Stimulated activated memory B cell treated with anti-CD40 and anti-IgM and Interleukin-4, amounts not matched to agents 10 μg/mL and 1 μg/mL and 100 μg/mL, for 72 hours (primary cell): ENCODE measurements at places on chromosomes 12 and 14.

DNA sequence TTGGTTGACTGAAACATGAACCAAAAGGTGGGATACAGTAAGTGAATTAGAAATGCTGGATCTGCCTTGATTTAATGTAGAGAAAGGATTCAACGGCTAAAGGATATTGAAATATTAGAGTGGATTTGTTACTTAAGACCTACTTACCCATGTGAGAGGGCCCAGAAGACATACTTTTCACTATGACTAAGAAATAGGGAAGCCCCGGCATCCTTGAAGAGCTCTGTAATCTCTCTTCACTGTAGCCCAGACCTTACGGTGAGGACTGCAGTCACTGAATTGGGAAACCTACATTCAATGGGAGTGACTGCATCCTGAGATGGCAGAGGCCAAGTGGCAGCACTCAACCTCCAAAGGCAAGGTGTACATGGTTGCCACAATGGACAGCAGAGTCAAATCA, 52.5 kb downstream of the KANSL2 start:
- ATAC-seq, result no peak

- peak; percentile 36 for ATAC-seq
Measured at GRCh38 chr12:14577344-14577743, 9.7 kb upstream of the PLBD1 start.

GRCh38 chr12:46367351-46368029, 5.1 kb downstream of the SLC38A2 start:
- no peak for ATAC-seq

- no peak for ATAC-seq
Measured at GRCh38 chr12:107992029-107992428, 137.1 kb upstream of the WSCD2 start.

GRCh38 chr14:29161593-29161992, 395.0 kb downstream of the FOXG1 start:
- ATAC-seq, result no peak

DNA sequence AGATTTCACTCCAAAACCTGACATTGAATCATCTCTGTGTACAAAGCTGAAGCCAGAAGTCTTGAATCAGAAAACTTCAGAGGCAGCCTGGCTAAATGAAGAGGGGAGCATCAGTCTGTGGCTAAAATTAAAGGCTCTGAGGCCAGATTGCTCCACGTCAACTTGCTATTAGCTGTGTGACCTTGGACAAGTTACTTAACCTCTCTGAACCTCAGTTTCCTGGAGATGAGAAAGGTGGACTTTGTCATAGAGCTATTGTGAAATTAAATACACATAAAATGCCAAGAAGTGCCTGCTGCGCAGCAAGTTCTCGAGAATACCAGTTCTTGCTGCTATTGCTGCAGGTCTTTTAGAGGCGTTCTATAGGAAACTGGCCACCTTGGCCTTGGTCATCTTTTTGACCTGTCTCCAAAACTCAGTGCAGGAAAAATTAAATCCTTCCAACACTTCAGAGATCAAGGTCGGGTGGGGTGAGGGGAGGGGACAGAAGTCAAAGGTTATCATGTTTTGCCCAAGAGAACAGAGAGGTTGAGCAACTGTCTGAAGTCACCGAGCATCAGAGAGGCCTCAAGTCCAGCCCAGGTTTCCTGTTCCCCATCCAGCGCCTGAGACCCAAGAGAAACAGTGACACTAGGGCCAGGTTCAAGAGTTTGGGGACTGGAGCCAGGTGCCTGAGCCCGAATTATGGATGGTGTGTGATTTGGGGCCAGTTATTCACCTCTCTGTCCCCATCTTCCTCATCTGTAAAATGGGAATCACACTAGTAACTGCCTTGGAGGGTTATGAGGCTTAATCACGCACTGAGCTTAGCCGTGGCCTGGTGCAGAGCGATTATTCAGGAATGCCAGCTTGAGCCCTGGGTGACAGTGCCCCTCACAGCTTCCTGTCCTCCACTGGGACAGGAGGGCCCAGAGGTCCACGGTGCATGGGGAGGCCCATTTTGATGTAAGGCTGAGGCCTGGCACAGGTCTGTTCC, 1.1 kb downstream of the SERPINA1 start:
- no peak for ATAC-seq

GRCh38 chr12:1611803-1612572, 17.0 kb upstream of the WNT5B start:
- no peak for ATAC-seq

DNA sequence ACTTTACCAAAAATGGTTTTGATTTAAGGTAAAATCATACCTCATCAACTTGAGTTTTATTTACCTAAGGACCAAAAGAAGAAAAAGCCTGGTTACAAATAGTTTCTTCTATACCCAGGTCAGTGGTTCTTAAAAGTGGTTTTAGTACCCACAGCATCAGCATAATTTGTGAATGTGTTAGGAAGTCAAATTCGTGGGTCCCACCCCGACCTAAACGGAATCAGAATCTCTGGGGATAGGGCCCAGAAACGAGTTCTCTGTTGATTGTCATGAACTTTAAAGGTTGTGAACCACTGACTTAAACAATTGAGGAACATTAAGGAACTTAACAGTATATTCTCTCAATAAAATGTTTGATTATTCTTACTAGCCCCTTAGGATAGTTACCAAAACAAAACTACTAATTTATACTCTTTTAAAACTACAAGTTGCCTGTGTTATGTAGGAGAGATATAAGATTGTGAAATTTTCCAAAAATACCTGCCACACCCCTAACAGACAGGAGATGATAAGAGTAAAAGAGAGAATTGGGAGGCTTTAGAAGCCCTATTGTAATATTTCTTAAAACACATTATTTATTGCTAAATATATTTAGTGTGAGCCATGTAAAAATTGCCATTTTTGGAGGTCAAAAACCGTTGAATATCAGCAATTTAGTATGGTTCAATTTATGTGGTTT, 669 bp upstream of the SLC25A21 start:
- no peak for ATAC-seq

DNA sequence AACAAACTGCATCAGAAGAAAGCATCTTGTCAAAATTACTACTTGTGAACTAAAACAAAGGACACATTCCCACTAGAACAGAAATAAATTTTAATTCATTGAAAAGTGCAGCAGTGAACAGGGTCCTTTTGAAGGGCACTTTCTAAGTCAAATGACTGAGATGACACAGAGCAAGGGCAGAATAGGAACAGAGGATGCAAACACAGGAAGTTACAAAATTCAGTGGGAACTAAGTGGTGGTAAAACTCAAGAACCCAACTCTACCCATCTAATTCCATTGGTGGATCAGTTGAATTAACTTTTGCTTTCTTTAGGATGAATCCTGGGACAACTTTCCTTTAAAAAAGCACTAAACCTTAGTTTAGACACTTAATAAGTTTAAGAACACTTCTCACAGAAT, 45.8 kb downstream of the GNS start:
- ATAC-seq, result no peak

DNA sequence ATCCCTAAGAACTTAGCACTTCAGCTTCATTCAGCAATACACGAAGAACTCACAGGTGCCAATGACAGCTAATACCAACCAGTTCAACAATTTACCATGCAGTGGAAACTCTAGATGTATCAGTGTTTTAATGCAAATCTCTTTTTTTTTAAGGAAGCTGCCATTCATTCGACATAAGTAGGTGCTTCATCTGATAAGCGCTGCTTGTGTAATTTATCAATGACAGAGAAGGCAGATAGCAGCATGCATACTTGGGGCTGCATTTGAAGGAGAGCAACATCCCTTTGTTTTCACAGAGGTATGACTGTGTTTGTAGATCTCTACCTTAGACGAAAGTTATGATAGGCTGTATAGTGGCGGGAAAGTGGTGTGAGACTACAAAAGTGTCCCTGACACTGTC, 977.1 kb downstream of the AACS start:
- no peak for ATAC-seq

- ATAC-seq, result no peak
Measured at GRCh38 chr12:33450480-33450879, 10.9 kb upstream of the SYT10 start.

DNA sequence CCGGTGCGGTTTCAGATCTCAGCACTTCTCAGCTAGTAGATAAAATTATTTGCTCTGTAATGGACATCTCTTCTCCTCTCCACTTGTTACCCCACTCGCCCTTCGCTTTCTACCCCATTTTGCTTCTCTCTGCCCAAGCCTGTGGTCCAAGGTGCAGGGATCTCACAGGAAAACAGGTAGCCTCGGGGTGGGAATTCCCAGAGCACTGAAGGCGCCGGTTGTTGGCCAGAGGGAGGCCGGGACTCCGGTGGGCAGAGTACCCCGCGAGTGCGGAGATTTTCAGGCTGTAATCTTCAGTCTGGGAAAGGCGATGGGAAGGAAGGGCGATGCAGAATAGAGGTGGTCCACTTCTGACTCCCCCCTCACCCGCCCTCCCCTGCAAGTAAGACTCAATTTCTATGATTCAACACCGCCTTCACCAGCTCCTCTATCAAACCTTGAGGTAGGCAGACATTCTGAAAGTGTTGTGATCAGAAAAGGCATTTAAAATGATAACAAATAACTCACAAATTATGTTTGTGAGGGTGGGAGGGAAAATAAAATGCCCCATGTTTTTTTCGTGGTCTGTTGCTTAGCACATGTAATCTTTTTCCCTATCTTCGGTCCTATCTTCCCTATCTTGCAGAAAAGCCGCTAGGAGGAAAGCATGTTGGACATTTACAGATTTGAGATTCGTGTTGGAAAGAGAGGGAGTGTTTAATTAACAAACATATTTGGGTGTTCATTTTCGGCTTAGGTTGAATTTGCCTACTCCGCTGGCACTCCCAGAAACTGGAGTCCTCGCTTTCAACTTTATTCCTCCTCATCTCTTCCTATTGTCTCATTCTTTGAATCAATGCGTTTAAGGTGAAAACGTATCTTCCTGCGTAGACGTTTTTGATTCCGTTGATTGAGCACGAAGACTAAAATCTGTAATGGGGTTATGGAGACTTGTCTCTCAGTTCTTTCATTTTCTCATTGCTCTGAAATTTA, 8.5 kb downstream of the FOXG1 start:
- no peak for ATAC-seq

DNA sequence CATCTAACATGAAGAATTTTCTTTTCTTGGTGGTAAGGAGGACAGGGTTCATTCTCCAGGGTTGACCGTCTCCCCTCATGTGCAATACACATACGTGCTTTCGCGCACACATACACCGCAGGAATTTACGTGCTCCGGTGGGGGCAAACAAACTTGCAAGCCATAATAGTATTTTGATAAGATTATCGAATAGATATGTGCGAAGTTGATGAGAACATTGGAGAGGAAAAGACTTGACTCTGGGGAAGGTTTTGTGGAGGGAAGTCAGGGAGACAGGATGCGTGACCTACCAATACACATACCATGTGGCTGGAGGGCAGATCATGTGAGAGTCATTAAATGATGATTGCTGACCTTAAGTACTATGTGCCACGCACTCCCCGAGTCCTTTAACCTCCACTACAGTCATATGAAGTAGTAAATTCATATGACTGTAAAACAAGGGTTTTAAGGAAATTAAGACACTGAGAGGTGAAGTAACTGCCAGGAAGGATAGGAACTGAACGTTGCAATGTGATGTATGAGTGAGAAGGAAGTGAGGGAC, 921 bp downstream of the RAD51B start:
- ATAC-seq, result no peak

DNA sequence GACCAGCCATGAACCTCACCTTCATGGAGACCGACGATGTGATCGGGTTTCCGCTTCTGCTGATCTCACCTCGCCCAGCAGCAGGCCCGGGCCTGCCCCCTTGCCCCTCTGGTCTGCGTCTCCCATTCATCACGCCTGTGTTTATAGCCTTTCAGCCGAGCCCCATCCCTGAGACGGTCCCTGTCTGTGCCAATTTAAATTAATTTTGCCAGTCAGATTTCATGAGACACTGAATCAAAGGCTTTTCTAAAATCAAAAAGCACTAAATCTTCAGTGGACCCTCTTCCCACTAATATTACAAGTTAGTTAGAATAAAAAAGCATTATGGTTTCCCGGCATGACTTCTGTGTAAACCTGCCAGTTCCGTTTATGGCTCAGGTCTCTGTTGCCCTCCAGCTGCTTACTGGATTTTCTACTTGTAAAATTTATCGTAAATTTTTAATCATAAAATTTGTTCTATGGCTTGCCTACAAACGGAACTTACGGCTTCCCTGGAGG, 155.9 kb downstream of the ESRRB start:
- no peak for ATAC-seq

DNA sequence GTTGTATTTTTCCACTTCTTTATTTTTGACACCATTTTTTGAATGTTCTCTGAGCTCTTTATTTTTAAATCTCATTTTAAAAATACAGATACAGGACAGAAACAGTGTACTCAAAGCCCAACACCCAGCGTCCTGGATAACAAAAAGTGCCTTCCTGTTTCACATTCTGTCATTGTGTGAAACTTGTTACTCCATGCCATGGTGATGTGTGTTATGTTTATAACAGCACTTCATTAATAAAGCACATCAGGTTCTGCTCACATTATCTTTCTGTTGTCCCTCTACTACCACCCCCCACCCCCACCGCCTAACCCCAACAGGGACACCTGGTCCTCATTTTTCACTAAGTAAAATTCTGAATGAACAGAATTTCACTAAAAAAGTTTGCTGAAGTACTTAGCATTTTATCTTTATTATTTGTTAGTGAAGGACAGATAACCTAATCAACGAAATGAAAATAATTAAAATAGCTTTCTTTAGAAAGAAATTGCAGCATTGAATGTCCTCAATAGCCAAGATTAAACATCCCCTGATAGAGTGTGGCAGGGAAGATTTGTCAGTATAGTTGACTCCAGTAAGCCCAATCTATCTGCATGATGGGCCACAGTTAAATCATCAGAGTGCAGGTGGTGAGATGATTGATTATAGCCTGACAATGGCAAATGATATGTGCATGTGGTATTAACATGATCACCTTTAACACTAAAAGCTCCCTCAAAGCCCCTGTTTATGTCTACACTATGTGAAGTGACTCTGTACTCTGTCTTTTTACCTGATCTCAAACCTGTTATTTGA, 153.9 kb downstream of the ACSS3 start:
- ATAC-seq, result no peak

DNA sequence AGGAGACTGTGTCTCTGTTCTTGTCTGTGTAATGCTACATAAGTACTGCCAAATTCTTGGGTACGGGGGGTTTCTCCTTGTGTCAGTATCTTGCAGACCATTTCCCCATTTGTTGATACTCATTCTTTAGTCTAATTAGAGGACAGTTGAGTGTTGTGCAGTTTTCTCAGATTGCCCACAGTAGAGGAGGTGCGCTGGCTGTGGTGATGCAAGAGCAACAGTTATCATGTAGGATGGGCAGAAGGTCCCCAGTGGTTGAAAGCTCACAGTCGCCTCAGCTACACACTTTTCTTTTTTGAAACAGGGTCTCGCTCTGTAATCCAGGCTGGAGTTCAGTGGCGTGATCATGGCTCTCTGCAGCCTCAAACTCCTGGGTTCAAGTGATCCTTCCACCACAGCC, 37.8 kb upstream of the ATP2A2 start:
- no peak for ATAC-seq

DNA sequence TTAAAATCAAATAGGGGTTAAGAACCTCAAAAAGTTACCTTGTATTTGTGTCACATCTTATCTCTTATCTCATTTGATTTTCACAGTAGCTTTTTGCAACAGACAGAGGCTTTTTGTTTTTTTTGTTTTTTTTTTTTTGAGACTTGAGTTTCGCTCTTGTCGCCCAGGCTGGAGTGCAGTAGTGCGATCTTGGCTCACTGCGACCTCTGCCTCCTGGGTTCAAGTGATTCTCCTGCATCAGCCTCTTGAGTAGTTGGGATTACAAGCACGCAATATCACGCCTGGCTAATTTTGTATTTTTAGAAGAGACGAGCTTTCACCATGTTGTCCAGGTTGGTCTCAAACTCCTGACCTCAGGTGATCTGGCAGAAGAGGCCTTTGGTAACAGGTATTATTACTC, 25.7 kb downstream of the RDH12 start:
- no peak for ATAC-seq

- ATAC-seq, result no peak
Measured at GRCh38 chr12:19967431-19967830, 400.9 kb upstream of the PDE3A start.

- ATAC-seq, result no peak
Measured at GRCh38 chr12:118337194-118337838, 35.4 kb downstream of the TAOK3 start.
